ENCODE measurements at places on chromosomes 7 and 10.

GRCh38 chr10:96319754-96320474 lies 15.7 kb downstream of the DNTT start:
- DNase-seq = peak; percentile 13

- DNase-seq = no peak
These were observed 30.3 kb upstream of the CDK1 start for GRCh38 chr10:60747817-60748469.

DNA sequence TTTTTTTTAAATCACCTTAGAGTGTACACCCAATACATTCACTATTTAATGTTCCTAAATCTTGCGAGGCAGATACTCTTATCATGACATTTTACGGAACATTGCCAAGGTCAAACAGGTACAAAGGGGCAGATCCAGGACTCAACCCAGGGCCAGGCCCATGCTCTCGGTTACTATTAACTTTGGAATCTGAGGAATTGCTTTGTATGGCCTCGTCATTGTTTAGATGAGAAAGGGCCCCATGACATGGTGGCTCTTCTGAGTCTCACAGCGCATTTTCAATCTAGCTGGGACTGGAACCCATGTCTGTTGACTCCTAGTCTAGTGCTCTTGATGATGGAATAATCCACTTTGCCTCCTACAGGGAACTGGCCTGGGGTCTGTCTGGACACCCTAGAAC lies 59.1 kb downstream of the GATA3 start:
- DNase-seq = no peak

DNA sequence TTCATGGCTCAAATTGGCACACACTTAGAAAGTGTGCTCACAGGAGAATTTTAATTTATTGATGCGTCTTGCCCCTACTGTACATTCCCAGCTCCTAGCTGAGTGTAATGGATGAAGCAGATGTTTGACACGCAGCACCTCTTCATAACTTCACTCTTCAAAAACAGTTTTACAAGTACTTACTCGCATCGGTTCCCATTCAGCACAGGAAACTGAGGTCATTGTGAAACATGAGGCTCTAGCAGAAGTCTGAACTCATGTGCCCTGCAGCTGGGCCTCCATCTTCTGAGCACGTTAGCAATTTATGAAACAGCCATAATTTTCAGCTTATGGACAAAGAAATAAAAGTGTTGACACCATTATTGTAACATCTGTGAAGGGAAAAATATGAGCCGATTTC lies 558.9 kb upstream of the MGMT start:
- no peak for DNase-seq

GRCh38 chr10:77837248-77837924 lies 89.2 kb downstream of the DLG5 start:
- peak; percentile 30 for DNase-seq

Data from amniotic epithelial cell (primary cell).